Activated CD8-positive, alpha-beta T cell treated with anti-CD3 and anti-CD28 coated beads, Interleukin-2, amount 10 ng/mL, durations not matched to agents 7 days and 5 days (primary cell): ENCODE measurements at places on chromosomes 6 and 20.
A peak's percentile ranks its signal among the peaks of the same experiment; 100 is the strongest.

DNA sequence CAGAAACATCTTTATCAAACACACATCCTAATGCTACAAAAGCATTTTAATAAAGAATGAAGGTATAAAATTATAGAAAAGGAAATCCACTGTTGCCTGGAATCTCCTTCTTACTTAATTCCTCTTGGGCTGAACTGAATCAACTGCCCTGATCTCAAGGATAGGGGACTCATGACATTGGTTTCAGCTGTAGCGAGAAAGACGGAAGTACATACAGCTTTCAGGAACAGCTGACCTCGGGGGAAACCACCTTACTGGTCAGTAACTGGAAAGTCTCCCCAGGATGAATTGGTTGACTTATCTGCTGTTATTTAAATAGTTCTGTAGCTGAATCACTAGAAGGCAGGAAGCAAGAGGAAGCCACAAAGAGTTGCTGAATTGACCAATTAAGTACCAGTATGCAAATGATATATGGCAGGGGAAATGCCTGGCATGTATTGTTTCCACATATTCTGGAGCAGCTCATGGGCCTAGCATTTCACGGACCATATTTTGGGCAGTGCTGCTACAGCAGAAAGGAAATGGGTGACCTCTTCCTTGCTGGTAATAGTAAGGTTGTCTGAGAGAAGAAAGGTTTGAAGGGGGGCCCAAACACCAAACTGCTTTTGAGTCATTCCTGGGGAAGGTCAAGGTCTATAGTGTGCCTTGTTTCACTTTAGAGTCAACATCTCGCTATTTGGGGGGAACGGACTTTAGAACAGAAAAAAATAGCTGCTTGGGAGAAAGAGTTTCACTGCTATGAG, 43.7 kb upstream of the MAP7 start:
- peak; percentile 60 for DNase-seq

DNA sequence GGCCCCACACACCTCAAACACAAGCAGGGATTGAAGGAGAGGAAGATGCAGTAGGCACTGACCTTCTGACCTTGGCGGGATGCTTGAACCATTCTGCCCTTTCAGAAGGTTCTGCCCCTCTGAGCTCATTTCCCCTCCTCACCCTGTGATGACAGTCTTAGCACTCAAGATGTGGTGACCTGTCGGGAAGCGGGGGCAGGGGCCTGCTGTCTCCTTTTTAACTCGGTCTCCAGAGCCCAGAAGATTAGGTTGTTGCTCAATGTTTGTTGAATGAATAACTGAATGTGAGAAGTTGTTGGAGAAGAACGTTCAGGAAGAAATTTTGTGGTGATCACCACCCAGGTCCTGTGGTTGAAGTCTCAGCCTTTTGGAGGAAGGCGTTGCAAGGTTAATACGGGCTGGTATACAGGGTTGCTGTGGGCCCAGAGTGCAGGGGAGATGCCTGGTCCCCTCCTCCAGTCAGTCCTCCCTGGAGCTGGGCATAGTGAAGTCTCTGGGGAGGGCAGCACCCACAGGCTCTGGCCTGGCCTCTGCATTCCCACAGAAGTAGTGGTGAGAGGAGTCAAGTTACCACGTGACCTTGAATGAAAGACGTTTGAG, 49.7 kb upstream of the FUCA2 start:
- no peak for DNase-seq

- no peak for DNase-seq
Observed at GRCh38 chr6:113169484-113169883, 687.7 kb upstream of the MARCKS start.

DNA sequence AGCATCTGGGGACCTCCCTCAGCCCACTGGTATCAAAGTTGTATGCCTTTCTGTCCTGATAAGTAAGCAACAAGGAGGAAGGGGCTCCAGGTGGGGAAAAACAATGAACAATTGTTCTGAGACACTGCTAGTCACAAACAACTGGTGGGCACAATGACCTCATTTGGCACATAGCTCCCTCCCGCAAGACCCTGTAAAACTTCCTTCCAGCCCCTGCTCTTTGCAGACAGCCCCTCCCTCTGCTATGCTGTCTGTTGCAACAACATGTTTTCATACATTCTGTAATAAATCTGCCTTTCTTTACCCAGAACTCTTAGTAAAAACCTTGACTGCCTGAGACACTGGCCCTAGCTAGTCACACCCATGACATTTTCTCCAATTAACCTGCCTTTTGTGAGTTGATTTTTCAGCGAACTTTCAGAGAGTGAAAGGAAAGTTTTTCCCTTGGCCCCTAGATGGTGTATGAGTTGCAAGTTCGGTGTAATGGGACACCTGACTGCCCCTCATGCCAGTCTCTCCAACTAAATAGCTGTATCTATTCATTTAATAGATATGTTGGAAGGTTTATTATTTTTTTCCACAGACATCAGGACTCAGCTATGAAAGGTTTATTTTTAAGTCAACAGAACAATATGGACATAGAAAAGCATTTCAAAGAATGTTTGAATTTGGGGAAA, 142.3 kb upstream of the SLC22A16 start:
- no peak for DNase-seq

- no peak for DNase-seq
Observed at GRCh38 chr6:920512-920911, 227.6 kb upstream of the EXOC2 start.

DNA sequence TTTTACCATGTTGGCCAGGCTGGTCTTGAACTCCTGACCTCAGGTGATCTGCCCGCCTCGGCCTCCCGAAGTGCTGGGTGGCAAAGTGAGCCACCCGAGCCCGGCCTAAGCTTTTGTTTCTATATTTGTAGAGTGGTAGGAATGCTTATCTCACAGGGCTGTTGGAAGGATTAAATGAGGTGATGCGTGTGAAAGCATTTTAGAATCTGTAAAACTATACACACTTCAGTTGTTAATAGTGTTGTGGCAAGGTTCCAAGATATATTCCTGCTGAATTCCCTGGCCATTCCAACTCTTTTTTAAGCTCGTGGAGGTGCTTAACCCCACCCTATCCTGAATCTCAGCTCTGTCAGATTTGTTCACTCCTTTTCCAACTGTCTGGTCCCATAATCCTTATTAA, 89.9 kb upstream of the AKIRIN2 start:
- no peak for DNase-seq

DNA sequence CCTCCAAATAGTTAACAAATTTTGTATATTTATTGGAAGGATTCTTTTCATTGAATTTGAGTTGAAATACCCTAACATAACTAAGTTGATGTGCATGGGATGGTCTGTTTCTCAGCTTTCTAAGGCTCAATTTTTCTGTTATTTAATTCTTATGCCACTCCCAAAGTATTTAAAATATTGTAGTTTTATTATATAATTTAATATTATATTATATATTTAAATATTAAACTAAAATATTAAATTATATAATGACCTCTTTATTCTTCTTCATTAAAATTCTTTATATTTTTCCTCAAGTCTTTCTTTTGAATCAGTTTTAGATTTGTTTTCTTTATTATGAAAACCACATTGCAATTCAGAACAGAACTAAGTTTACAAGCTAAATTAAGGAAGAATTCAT, 194.7 kb downstream of the TFAP2B start:
- no peak for DNase-seq

GRCh38 chr20:36676701-36677421, 30.9 kb upstream of the SLA2 start:
- DNase-seq, result no peak

DNA sequence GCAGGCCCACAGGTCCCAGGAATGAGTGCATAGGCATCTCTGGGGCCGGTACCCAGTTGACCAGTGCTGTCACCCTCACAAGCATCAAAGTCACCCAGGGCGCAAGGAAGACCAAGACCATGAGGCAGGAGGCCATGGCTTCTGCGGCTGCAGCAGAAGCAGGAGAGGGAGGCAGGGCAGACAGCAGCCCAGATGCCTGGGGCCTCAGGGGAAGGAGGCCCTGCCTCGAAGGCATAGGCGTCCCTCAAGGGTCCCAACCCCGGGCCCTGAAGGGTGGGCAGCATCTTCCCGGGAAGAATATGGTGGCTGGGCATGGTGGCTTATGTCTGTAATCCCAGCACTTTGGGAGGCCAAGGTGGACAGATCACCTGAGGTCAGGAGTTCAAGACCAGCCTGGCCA, 3.0 kb downstream of the FAM209A start:
- DNase-seq, result no peak

DNA sequence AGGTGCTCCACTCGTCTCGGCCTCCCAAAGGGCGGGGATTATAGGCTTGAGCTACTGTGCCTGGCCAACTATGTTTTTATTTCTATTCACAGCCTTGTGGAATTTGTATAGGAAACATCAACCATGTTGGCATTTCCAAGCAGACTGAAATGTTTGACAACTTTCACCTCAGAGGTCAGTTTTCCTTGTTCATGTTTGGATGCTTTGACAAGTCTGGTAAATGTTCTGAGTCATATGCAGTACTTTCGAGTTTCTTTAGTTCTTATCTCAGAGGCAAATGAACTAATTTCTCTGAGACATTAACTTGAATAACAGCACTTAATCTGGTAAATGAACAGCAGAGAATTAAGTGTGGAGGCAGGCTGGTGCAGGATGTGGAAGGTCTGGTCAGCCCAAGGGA, 373.4 kb upstream of the SYNCRIP start:
- no peak for DNase-seq

DNA sequence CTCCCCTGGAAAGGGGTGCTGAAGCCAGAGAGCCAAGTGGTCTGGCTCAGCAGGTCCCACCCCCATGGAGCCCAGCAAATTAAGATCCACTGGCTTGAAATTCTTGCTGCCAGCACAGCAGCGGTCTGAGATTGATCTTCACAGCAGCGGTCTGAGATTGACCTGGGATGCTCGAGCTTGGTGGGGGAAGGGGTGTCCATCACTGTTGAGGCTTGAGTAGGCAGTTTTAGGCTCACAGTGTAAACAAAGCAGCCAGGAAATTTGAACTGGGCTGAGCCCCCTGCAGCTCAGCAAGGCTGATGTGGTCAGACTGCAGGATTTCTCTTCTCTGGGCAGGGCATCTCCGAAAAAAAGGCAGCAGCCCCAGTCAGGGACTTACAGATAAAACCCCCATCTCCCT, 41.3 kb upstream of the B3GAT2 start:
- DNase-seq, result no peak

GRCh38 chr6:34236443-34237315, at the start of gene HMGA1:
Gene HMGA1 (plus strand): TSS chr6:34236873. CDS start chr6:34240781, 3,908 bp downstream.
- DNase-seq, result peak; percentile 93

DNA sequence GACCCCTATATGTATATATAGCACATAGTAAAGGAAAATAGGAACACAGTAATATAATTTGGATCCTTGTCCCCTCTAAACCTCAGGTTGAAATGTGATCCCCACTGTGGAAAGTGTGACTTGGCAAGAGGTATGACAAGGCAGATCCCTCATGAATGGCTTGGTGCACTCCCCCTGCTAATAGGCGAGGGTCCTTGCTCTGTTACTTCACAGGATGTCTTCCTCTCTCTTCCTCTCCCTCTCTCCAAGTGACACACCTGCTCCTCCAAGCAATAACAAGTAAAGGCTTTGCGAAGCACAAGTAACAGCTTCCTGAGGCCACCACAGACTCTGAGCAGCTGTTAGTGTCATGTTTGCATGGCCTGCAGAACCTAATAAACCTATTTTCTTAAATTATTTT, 16.4 kb downstream of the ROMO1 start:
- DNase-seq, result no peak

GRCh38 chr6:108850669-108851465, 2.6 kb downstream of the ARMC2 start:
- no peak for DNase-seq

DNA sequence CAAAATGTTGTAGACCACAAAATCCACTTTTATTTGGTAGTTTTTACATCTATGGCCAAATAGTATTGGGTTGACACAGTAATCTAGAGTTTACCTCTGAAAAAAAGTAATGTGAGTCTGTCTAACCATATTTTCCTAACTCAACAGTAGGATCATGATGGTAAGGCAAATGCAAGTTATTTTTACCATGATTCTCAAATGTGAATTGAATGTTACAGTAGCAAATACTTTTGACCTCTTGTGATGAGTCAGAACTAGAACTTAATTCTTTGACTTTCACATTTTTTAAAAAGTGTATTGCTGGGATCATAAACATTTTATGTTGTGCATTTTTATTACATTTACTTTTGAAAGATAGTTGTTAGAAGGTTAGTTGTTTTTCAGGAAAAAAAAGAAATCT, 22.0 kb downstream of the RNF146 start:
- DNase-seq, result no peak

DNA sequence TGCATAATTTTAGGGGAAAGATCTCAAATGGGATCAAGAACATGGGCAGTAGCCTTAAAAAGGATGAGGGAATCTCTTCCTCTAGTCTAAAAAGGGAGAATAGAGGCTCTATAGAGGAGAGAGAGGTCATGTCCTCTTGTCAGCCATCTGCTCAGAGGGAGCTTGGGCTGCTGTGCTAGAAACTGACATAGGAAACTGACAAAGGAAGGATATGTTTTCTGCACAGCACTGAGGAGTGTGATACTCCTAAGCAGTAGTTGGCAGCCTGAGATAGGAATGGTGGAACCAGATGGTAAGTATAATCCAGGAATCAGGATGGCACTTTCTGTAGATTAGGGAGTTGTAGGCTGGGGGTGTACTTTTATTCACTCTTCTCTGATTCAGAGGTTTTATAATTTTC, 59.2 kb downstream of the PTPRA start:
- DNase-seq, result no peak

GRCh38 chr6:121142093-121142492, 192.2 kb downstream of the TBC1D32 start:
- DNase-seq, result no peak

DNA sequence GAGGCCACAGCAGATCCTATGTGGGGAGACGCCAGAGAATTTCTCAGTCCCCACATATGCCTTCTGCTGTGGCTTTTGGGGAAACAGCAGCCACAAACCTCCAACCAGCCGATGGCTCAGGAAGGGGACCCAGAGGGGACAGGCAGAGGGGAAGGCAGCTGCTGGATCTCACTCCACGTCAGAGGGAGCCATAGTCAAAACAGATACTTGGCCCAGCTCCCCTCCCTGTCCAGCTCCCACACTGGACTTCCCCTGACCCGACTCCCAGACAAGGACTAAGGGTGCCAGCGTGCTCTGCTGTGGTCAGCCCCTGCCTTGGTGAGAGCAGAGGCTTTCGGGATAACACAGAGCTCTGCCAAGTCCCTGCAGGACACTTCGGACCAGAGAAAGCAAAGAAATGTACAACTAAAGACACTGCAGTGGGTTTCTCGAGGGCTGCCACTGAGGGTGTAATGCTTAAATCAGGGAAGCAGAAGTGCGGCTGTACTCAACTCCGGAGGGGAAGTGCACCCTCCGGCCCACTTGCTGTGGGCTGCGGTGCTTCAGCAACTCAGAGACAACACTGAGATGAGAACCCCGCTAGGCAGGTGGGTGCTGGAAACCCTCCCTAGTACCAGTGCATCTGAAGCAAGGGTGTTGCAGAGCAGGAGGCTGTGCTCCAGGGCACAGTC, 47.2 kb downstream of the RRBP1 start:
- DNase-seq, result no peak

GRCh38 chr6:112049026-112049799, 4.7 kb upstream of the CCN6 start:
- DNase-seq, result no peak

- no peak for DNase-seq
Observed at GRCh38 chr6:37514837-37515236, 15.1 kb upstream of the CCDC167 start.

- DNase-seq, result no peak
Observed at GRCh38 chr6:107989166-107990094, 31.4 kb upstream of the SEC63 start.
